ENCODE measurements at places on chromosomes 4 and X.

- DNase-seq: no peak
Observed at GRCh38 chr4:20091781-20092180, 159.9 kb upstream of the SLIT2 start.

DNA sequence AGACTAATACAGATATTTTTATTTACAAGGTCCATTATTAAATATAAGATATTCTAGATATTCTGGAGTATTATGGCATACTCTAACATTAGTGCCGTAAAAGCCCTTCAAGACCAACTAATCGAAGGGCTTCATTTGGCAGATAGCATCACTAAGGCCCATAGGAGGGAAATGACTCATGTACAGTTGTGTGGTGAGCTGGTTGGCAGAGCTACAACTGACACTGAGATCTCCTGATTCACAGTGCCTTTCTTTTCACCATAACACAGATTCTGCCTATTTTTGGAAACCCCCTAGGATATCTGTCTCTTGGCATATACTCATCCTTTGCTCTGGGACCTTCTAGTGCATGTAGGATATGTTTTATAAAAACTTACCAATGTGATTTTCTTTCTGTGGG, 201.7 kb upstream of the AFF2 start:
- no peak for DNase-seq

DNA sequence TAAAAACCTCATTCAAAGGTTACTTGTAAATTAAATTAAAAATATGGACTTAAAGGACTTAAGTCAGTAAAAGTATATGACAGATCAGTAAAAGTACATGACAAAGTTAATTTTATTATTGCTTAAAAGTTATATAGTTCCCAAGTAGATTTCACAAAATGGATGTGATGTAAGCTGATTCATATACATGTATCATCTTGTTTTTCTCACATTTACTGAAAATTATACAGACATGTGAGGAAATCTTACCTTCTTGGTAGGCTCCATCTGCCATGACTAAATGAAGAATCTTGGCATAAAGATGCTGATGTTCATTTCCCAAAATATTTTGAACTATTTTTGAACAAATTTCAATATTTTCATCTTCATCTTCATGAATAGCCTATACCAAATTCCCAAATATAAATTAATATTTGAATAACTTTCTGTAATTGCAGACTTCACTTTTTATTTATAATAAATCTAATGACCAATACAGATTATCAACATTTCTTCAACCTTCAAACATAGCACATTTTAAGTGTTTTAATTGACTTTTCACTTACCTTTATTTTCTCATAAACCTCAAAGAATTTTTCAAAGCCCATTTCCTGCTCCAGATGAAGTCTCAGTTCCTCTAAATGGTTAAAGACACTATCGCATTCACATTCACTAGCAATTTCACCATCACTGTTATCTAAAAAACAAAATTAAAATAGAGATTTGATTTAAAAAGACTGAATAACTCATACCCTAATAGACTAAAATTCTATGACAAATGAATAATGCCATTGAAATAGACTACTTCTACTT, 129.4 kb upstream of the SH3RF1 start:
- no peak for DNase-seq

DNA sequence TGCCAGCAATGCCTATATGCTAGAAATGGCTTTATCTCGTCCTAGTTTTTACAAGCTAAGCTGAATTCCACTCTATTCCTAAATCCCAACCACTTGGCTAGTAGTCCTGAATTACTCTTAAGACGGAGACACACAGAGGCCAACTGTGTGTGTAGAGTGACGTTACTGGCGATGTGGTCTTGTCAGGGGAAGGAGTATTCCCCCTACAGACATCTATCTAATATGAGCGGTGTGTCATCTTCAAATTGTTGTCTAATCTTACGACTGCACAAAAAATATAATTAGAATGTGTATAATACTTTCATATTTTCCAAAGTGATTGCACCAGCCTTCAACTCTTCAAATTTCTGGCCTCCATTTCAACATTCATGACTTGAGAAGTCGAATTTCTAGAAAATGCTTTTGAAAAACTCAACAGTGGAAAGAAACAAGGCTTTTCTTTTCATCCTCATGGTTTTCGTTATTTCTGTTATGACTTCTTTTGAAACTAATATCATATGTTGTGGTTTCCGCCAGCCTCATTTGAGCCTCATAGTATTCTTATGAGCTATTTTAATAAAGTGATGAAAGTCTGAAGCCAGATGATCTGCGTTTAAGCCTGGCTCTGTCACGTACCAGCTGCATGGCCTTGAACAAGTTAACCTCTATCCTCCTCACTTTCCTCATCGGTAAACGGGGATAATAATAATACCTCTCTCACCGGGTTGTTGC, 132.3 kb downstream of the SOWAHB start:
- no peak for DNase-seq

DNA sequence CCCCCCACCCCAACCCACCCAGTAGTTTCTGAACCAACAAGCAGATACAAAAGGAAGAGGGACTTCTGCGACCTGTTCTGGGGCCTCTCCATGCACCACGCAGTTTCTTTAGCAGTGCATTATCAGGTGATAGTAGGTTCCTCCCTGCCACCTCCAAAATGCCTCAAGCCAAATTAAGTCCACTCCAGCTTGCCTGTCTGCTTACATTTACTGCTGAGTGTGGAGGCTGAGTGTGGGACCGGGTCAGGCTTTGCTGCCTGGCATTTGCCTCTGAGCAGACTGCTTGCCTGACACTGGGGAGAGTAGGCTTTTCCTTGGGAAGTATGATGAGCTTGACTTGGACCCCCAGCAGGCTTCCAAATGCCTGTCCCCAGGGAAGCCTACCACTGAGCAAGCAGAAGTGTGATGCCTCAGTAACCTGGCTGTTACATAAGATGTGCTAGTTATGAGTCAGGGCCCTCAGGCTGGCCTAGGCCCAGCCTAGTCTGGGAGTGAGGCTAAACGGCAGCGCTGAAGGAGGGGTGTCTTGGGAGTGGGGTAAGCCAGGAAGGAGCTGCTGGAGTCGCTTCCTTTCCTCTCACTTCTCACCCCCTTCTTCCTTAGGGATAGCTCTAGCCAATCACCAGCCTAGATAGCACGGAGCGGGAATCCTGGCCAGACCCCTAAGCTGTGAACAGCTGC, 9.0 kb downstream of the TSC22D3 start:
- no peak for DNase-seq

- no peak for DNase-seq
Observed at GRCh38 chr4:89653012-89653411, 183.9 kb downstream of the SNCA start.

DNA sequence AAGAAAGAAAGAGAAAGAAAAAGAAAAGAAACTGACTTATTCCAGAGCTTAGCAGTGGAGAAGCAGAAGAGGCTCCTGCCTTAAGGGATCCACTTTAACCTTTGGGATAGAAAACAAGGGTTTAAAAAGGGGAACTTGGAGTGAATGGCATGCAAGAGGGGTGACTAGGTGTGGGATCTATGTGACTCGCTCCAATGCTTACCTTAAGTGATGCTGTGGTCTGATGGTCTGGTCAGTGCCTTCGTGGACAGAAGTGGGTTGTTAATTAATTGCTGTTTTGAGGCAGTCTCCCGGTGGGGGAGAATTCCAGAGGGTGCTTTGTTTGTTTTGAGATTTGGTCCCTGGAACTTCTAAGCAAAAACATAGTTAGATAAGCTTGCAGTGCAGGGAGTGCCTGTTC, 21.1 kb upstream of the RHOXF1 start:
- no peak for DNase-seq

GRCh38 chr4:113170805-113171468, 121.5 kb downstream of the ANK2 start:
- DNase-seq: no peak

- no peak for DNase-seq
Observed at GRCh38 chrX:8191022-8191421, 20.0 kb upstream of the VCX2 start.

GRCh38 chr4:76527666-76528065, 92.6 kb downstream of the SHROOM3 start:
- DNase-seq: no peak

GRCh38 chr4:125519371-125520146, 204.8 kb downstream of the FAT4 start:
- no peak for DNase-seq

GRCh38 chr4:111641813-111642579, 503.3 kb upstream of the FAM241A start:
- DNase-seq: no peak

DNA sequence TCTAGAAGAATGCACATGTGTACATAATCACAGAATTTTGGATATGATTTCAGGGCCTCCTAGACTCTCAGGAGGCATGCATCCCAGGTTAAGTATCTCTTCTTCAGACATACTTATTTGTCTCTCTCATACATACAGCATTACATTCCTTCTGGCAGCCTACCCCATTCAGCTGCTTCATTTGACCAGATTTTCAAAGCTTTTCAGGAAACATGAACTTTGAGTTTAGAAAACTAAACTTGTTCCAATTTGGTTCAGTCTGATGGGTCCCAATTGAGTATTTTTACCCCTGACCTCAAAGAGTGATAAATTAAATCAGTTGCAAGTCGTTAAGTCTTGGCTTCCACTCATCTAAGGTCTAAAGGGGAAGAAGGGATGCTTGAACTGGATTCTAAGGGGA, 330.9 kb downstream of the ARHGAP24 start:
- no peak for DNase-seq

GRCh38 chr4:173924561-173924960, 358.9 kb downstream of the FBXO8 start:
- DNase-seq: no peak

DNA sequence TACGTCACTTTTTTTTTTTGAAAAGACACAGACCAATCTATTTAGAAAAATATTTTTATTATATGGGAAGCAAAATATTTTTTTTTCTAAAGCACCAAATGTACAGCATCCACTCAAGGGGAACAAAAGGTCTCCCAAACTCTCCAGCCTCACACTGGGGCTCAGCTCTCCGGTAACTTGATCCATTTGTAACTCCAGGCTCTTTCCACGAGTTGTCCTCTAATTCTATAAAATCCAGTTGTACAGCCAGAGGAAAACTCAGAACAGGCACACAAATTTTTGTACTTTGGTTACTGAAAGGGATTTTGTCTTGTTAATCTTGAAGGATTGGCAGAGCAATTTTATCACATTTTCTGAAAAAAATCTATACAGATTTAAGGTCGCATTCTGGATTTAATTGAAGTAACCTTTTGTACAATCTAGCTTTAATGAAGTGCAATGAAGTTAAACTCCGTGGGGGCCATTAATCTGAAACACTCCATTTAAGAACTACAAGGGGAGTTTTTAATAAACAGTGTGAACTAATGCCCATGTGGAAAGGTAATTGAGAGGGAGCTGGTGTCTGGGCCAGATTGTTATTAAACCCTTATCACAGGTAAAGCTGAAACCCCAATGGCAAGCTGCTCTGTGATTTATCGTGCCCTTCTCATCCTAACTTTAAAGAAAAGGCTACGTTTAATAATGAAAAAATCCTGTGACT, 161.2 kb upstream of the FRG1 start:
- DNase-seq: no peak

DNA sequence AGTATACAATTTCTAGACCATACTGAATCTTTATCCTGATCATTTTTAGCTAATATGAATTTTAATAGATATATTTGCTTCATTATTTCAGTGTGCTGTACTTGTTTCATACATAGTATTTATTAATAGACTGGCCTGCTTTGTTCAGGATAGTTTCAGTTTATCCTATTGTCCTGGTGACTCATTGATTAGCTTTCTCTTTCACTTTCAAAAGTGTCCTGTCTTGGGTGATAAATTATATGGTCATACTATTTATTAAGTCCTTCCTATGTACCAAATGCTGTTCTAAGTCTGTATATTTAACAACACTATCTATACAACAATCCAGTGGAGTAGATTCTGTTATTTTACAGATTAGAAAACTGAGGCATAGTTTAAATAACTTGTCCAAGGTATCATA, 153.8 kb upstream of the RAPGEF2 start:
- no peak for DNase-seq

- DNase-seq: no peak
Observed at GRCh38 chr4:149983401-149983800, 94.8 kb upstream of the DCLK2 start.

GRCh38 chr4:100017637-100018310, 67.7 kb upstream of the H2AZ1 start:
- DNase-seq: no peak

- DNase-seq: no peak
Observed at GRCh38 chrX:14843666-14844065, 29.2 kb downstream of the FANCB start.

- no peak for DNase-seq
Observed at GRCh38 chr4:155524926-155525455, 141.7 kb upstream of the GUCY1A1 start.

Data from cardiac septum (tissue), 1 donor.